Activated CD4-positive, alpha-beta T cell treated with anti-CD3 and anti-CD28 coated beads, Interleukin-2, amount 10 ng/mL, durations not matched to agents 24 days and 14 days (primary cell): ENCODE measurements at places on chromosomes 3 and 15.
A peak's percentile ranks its signal among the peaks of the same experiment; 100 is the strongest.

DNA sequence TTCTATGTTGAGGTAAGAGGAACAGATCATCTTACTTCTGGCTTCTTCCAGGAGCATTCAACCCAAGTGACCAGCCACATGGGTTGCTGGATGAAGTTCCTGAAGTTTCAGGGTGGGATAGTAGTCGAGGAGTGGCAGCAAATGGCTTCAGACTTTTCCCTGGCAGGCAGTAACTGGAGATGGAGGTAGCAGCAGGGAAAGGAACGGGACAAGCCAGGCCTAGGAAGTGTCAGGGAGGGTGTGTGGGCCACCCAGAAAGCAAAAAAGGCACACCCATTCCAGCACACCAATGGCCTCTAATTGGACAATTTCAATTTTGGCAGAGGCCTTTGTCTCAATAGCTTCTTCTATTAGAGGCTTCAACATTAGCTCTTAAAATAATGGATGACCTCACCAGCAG, 498.6 kb upstream of the ATP11B start:
- H3K4me1 ChIP-seq, result no peaks in the 10 kb centered on the region
- no peaks in the 10 kb centered on the region for H3K27me3 ChIP-seq
- H3K27ac ChIP-seq, result no peak overlapping the region
- no peak overlapping the region for H3K4me3 ChIP-seq
- no peaks in the 10 kb centered on the region for H3K36me3 ChIP-seq

GRCh38 chr3:169104972-169105371, 558.5 kb downstream of the MECOM start:
- no peak overlapping the region for H3K27ac ChIP-seq
- no peak overlapping the region for H3K4me3 ChIP-seq
- H3K27me3 ChIP-seq, result no peaks in the 10 kb centered on the region
- DNase-seq, result no peak

- H3K4me1 ChIP-seq, result peaks cover 2% of the 10 kb centered on the region
- peaks cover 21% of the 10 kb centered on the region for H3K36me3 ChIP-seq
- no peaks in the 10 kb centered on the region for H3K27me3 ChIP-seq
- no peak overlapping the region for H3K27ac ChIP-seq
- no peak overlapping the region for H3K4me3 ChIP-seq
Measured at GRCh38 chr3:149828390-149828789, 15.4 kb downstream of the RNF13 start.

DNA sequence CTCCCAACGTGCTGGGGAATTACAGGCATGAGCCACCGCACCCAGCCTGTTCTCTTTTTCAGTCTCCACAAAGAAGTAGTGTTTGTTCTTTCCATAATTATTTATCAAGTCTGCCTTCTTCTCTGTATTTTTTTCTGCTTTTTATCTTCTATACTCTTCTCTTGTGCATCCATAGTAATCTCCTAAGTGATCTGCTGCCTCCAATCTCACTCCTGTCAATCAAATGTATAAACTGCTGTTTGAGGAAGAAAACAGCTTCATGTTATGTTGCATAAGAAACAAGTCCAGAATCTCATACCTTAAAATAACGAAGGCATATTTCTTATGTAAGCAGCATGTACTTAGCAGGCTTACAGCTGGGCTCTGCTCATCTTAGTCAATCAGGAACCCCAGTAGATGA, 801.6 kb upstream of the NR2F2 start:
- no peaks in the 10 kb centered on the region for H3K36me3 ChIP-seq
- no peaks in the 10 kb centered on the region for H3K27me3 ChIP-seq
- no peak for DNase-seq

GRCh38 chr15:85047271-85047948, 65.8 kb downstream of the PDE8A start:
- no peak overlapping the region for H3K4me3 ChIP-seq
- no peaks in the 10 kb centered on the region for H3K36me3 ChIP-seq
- no peak for DNase-seq
- H3K27ac ChIP-seq, result no peak overlapping the region

DNA sequence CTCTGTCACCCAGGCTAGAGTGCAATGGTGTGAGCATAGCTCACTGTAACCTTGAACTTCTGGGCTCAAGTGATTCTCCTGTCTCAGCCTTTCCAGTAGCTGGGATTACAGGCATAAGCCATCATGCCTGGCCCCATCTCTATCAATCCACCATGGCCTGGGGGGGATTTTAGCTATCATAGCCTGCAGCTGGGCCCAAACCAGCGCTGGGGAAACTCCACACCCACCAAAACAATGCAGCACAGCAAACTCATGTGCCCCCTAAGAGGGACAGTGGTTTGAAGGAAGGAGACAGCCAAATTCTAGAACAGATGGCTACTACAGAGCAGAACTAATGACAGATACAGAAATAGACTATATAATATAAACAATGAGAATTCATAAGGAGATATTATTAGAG, 13.8 kb upstream of the NSMCE3 start:
- no peak overlapping the region for H3K4me3 ChIP-seq
- no peaks in the 10 kb centered on the region for H3K36me3 ChIP-seq
- H3K4me1 ChIP-seq, result no peaks in the 10 kb centered on the region
- H3K27ac ChIP-seq, result no peak overlapping the region

GRCh38 chr15:79629687-79630086, 197.6 kb downstream of the MINAR1 start:
- no peaks in the 10 kb centered on the region for H3K36me3 ChIP-seq
- DNase-seq, result peak; percentile 41
- H3K4me3 ChIP-seq, result no peak overlapping the region

GRCh38 chr3:45554006-45554666, 40.4 kb upstream of the LIMD1 start:
- no peak overlapping the region for H3K27ac ChIP-seq
- peaks cover 9% of the 10 kb centered on the region for H3K4me1 ChIP-seq
- H3K36me3 ChIP-seq, result peaks cover 1% of the 10 kb centered on the region

GRCh38 chr3:51802106-51802703, 23.2 kb upstream of the IQCF6 start:
- no peak overlapping the region for H3K4me3 ChIP-seq
- H3K4me1 ChIP-seq, result peaks cover 31% of the 10 kb centered on the region
- no peak for DNase-seq
- peaks cover 3% of the 10 kb centered on the region for H3K27me3 ChIP-seq

GRCh38 chr3:143973259-143974021, 1.8 kb downstream of the DIPK2A start:
- peak overlapping the region; percentile 98 for H3K4me3 ChIP-seq
- H3K27ac ChIP-seq, result peak overlapping the region; percentile 96
- peaks cover 41% of the 10 kb centered on the region for H3K4me1 ChIP-seq
- peaks cover 5% of the 10 kb centered on the region for H3K36me3 ChIP-seq
- H3K27me3 ChIP-seq, result peaks cover 14% of the 10 kb centered on the region

DNA sequence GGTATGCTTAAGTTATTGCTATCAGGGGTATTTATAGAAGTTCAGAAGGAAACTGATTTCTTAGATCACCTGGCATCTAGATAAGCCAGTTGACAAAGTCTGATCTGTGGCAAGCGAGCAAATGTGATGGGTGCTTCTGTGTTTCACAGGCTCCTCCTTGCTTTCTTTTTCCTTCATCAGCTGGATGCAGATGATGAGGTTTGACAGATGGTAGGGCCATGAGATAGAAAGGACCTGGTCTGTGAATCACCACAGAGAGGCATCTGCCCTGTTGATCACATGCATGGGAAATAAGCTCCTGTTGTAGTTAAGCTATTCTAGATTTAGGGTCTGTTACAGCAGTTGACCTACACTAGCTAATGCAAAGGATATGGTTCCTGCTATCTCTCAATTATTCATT, 372.0 kb downstream of the NEK10 start:
- H3K4me1 ChIP-seq, result no peaks in the 10 kb centered on the region
- H3K27me3 ChIP-seq, result no peaks in the 10 kb centered on the region
- no peaks in the 10 kb centered on the region for H3K36me3 ChIP-seq

- H3K36me3 ChIP-seq, result no peaks in the 10 kb centered on the region
- H3K4me1 ChIP-seq, result peaks cover 17% of the 10 kb centered on the region
- H3K27me3 ChIP-seq, result peaks cover 5% of the 10 kb centered on the region
- no peak overlapping the region for H3K27ac ChIP-seq
- H3K4me3 ChIP-seq, result peak overlapping the region; percentile 53
Measured at GRCh38 chr3:122975163-122975923, 52.2 kb downstream of the SEMA5B start.

- no peaks in the 10 kb centered on the region for H3K36me3 ChIP-seq
- H3K4me3 ChIP-seq, result no peak overlapping the region
- DNase-seq, result no peak
- no peak overlapping the region for H3K27ac ChIP-seq
- no peaks in the 10 kb centered on the region for H3K27me3 ChIP-seq
- H3K4me1 ChIP-seq, result no peaks in the 10 kb centered on the region
Measured at GRCh38 chr3:89488800-89489580, 381.6 kb downstream of the EPHA3 start.

DNA sequence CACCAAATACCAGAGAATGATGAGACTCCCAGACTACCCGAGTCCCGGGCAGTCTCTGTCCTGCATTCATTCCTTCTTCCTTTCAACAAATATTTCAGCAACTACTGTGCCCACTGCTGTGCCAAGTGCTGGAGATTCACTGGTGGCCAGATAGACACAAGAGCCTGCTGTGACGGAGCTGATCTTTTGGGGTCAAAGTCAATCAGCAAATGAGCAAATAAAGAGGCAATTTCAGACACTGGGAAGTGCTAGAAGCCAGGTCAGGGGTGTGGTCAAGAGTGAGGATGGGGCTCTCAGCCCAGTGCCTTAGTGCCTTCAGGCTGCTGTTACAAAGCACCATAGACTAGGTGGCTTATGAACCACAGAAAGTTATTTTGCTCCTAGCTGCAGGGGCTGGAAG, 104.9 kb upstream of the IQSEC1 start:
- peaks cover 2% of the 10 kb centered on the region for H3K27me3 ChIP-seq
- H3K27ac ChIP-seq, result no peak overlapping the region
- H3K4me1 ChIP-seq, result no peaks in the 10 kb centered on the region
- no peak for DNase-seq

GRCh38 chr3:52093756-52094545, 37.6 kb upstream of the DUSP7 start:
- peak overlapping the region; percentile 1 for H3K27ac ChIP-seq
- no peak for DNase-seq
- no peak overlapping the region for H3K4me3 ChIP-seq

GRCh38 chr3:129022114-129023007, 21.3 kb downstream of the EFCC1 start:
- no peak overlapping the region for H3K27ac ChIP-seq
- peaks cover 5% of the 10 kb centered on the region for H3K27me3 ChIP-seq
- no peak overlapping the region for H3K4me3 ChIP-seq
- DNase-seq, result no peak

DNA sequence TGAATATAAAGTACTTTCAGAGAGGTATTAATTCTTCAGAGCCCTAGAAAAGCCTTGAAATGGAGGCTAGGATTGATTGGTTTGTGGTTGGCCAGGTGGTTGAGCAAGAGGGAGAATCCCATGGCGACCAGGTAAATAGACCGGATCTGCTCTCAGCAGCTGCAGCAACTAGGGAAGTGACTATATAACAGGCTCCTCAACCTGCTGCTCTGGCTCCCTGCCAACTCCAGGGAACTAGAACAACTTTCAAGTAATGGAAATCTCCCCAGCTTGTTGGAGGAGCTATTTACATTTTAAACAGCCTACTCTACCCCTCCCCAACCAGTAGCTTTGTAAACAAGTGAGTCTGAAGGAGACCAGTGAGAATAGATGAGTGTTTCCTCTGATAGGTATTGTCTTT, 121.8 kb upstream of the CADM2 start:
- no peak overlapping the region for H3K27ac ChIP-seq
- H3K4me1 ChIP-seq, result no peaks in the 10 kb centered on the region
- no peaks in the 10 kb centered on the region for H3K36me3 ChIP-seq
- no peak for DNase-seq

DNA sequence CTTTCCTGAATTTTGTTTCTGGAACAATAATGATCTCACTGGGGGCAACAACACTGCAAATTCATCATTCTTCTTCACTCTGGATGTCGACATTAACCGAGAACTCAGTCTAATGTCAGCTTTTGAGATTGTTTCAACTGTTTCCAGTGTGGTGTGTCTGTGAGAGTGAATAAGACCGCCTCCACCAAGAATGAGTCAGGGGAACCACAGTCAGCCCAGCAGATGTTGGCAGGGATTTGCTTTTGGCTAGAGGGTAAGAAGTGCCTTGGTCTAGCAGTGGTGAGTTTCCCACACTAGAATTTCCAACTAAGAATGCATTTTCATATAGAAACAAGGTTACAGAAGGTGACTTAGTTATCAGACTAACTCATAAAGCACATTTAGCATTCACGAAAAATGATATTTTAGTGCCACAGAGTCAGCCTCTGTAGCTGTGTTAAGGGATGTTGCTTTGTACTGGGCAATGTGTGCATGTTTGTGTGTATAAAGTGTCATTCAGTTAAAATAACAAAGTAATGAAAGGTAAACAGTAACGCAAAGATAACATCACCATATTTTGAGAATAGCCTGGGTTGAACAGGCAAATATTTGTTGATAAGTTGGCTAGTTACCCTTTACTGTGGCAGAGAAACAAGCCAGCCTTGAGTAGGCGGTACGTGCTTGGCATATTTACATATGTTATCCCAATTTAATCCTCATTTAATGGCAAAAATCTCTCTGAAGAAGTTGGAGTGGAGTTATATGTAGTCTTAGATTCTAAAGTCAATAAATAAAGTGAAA, 33.8 kb downstream of the DRD3 start:
- no peak overlapping the region for H3K4me3 ChIP-seq
- H3K36me3 ChIP-seq, result no peaks in the 10 kb centered on the region
- H3K4me1 ChIP-seq, result peaks cover 2% of the 10 kb centered on the region
- no peak for DNase-seq
- H3K27me3 ChIP-seq, result peaks cover 4% of the 10 kb centered on the region

- DNase-seq, result no peak
- H3K27ac ChIP-seq, result no peak overlapping the region
- no peaks in the 10 kb centered on the region for H3K4me1 ChIP-seq
- no peaks in the 10 kb centered on the region for H3K36me3 ChIP-seq
Measured at GRCh38 chr15:27639595-27639994, 459.5 kb downstream of the OCA2 start.

- no peaks in the 10 kb centered on the region for H3K4me1 ChIP-seq
- peak overlapping the region; percentile 56 for H3K4me3 ChIP-seq
- H3K27ac ChIP-seq, result peak overlapping the region; percentile 13
Measured at GRCh38 chr3:192408647-192409200, 318.6 kb downstream of the FGF12 start.
